Testis (tissue), 5 donors: ENCODE measurements at places on chromosomes 2 and 18.
A peak's percentile ranks its signal among the peaks of the same experiment; 100 is the strongest.

GRCh38 chr2:158131919-158132566, 30.4 kb downstream of the UPP2 start:
- H3K4me3 ChIP-seq: no peak overlapping the region
- H3K36me3 ChIP-seq: no peaks in the 10 kb centered on the region
- H3K27ac ChIP-seq: no peak overlapping the region
- no peaks in the 10 kb centered on the region for H3K4me1 ChIP-seq

GRCh38 chr2:215466097-215466909, 30.4 kb upstream of the FN1 start:
- H3K4me3 ChIP-seq: no peak overlapping the region
- no peak overlapping the region for H3K27ac ChIP-seq
- peaks cover 10% of the 10 kb centered on the region for H3K4me1 ChIP-seq
- H3K27me3 ChIP-seq: no peaks in the 10 kb centered on the region
- no peaks in the 10 kb centered on the region for H3K36me3 ChIP-seq

DNA sequence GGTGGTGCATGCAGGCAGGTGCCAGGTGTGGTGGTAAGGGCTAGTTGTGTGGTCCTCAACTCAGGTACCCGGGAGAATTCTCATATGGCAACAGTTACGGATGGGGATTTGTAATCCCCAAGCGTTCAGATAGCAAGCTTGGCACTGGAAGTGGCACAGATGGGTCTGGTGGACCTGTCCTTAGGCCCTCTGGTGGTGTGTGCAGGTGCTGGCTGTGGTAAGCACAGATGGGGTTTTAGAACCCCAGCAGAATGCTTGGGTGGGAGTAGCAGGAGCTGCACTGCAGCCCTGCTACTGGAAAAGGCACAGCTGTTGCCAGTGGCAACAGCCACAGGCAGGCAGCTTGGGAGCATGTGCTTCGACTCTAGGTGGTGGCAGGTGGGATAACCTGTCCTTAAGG, 948.2 kb upstream of the FAM98A start:
- no peaks in the 10 kb centered on the region for H3K27me3 ChIP-seq
- no peak overlapping the region for H3K4me3 ChIP-seq

GRCh38 chr18:21330122-21330701, 88.2 kb downstream of the GREB1L start:
- peaks cover 17% of the 10 kb centered on the region for H3K4me1 ChIP-seq
- no peaks in the 10 kb centered on the region for H3K27me3 ChIP-seq
- DNase-seq: peak; percentile 59

GRCh38 chr18:56148373-56148772, 490.0 kb downstream of the TXNL1 start:
- H3K27ac ChIP-seq: no peak overlapping the region
- H3K4me3 ChIP-seq: no peak overlapping the region
- no peaks in the 10 kb centered on the region for H3K27me3 ChIP-seq
- DNase-seq: no peak

DNA sequence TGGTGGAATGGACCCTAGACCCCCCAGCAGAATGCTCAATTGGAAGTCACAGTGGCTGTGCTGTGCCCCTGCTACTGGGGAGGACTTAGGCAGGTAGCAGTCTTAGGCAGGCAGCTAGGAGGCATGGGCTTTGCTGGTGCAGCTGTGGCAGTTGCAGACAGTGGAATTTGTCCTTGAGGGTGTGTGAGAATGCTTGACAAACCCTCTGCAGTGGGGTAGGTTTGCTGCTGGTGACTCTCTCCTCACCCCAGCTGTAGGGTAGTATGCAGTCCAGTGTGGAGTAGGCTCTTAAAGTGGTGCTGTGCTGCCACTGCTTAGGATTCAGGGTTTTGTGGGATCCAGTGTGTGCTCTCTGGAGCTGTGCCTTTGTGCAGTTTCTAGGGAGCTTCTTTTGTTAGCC, 61.3 kb downstream of the NUP35 start:
- H3K4me1 ChIP-seq: no peaks in the 10 kb centered on the region
- no peaks in the 10 kb centered on the region for H3K27me3 ChIP-seq
- DNase-seq: no peak
- H3K4me3 ChIP-seq: no peak overlapping the region

DNA sequence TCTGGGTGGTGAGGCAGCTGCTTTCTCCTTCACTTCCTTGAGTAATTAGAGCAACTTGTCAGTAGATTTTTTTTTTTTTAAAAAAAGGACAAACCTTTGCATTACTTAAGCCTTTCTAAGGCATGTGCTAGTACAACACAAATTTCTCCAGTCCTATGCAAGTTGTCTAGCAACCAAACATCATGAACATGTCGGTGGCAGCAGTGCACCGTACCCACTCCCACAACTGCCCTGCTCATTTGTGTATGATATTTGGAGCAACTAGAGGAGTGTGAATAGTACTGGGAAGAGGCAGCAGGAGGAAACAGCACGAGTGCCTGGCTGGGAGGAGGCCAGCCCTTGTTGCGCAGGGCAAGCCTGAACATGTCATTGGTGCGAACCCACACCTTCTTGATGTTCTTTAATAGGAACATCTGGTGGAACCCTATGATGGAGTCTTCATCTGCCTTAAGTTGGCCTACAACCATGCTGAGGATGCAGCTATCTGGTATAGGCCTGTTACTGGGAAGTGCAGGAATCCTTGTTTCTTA, 238.3 kb downstream of the TDRD15 start:
- no peak overlapping the region for H3K27ac ChIP-seq
- no peaks in the 10 kb centered on the region for H3K36me3 ChIP-seq
- no peaks in the 10 kb centered on the region for H3K27me3 ChIP-seq
- H3K4me1 ChIP-seq: no peaks in the 10 kb centered on the region
- no peak for DNase-seq

DNA sequence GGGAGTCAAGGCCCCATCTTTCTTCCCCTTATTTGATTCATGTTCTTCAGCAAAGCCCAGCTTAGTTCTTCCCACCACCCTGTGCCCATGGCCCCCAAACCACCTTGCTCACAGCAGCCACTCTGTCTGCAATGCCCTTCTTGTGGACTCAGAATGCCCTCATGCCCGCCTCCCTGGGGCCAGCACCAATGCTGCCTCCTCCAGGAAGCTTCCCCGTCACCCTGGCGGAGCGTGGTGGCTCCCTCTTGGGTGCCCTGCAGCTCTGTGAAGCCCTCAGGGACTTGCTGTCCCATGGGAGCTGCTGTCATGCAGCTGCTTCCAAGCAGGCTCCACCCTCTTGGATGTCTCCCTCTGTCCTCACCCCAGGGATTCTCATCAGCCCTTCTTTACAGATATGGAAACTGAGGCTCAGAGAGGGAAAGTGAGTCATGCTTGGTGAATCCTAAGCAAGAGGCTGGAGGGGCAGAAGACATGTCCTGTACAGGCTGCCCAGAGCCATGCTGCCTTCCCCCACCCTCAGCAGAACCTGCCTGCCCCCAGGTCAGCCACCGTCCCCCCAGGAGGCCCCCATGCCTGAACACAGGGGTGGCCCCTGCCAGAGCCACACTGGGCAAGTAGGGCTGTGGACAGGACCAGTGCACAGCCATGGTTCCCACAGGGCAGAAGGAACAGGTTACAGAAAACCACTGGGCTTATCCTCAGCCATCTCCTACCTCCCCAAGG, 11.8 kb upstream of the DUSP2 start:
- no peak overlapping the region for H3K4me3 ChIP-seq
- H3K27ac ChIP-seq: no peak overlapping the region
- H3K4me1 ChIP-seq: no peaks in the 10 kb centered on the region
- no peaks in the 10 kb centered on the region for H3K27me3 ChIP-seq
- no peak for DNase-seq
- no peaks in the 10 kb centered on the region for H3K36me3 ChIP-seq

DNA sequence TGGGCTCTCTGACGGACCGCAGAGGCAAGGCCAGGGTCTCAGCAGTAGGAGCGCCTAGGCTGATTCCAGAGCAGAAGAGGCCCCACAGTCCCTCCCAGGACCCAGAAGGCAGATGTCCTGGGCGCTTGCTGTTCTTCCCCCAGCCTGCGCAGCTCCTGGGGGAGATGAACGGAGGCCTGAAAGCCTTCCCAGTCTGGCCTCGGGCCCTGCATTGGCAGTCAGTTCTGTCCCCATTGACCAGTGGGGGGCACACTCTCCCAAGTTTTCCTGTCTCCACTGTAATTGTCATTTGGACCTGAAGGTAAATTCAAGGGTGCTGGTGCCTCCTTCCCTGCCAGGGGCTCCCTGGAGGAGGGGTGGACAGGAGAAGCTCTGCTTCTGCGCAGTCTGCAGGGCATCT, 345.7 kb downstream of the CYP26B1 start:
- H3K36me3 ChIP-seq: no peaks in the 10 kb centered on the region
- H3K27me3 ChIP-seq: no peaks in the 10 kb centered on the region
- no peak overlapping the region for H3K27ac ChIP-seq
- no peak overlapping the region for H3K4me3 ChIP-seq
- peaks cover 13% of the 10 kb centered on the region for H3K4me1 ChIP-seq
- peak; percentile 89 for DNase-seq

DNA sequence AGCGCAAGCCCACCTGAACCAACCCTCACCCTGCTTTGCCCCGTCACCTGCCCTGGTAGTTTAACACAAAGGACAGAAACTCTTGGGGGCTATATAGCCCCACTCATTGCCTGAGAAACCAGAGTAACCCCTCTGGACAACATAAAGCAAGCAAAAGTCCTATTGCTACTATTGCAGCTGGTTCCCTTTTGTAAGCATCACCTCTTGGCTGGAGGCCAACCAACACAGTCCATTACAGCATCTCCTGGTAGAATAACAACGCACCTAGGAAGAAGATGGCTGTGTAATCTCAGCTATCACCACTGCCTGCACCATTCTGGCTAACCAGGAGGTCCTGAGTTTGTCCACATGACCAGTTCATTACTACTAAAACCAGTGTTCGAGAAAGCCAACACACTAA, 36.4 kb downstream of the FLACC1 start:
- H3K27me3 ChIP-seq: no peaks in the 10 kb centered on the region
- H3K36me3 ChIP-seq: no peaks in the 10 kb centered on the region
- no peak overlapping the region for H3K4me3 ChIP-seq

DNA sequence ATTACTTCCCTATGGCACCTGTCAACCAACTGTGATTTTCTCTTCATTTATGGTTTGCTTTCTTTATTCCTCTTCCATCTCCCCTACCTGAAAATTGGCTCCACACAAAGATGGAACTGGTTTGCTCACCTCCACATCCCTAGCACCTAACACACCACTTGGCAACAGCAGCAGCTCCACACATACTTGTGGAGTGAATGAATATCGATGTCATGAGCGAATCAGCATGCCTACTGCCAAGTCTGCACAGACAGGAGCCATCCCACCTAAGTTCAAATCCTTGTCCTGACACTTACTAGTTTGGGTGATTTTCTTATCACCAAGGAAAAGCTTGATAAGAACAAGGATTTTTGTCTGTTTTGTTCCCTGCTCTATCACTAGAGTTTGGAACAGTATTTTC, 191.4 kb upstream of the TMEM200C start:
- no peaks in the 10 kb centered on the region for H3K36me3 ChIP-seq
- no peaks in the 10 kb centered on the region for H3K27me3 ChIP-seq
- H3K4me1 ChIP-seq: no peaks in the 10 kb centered on the region
- no peak for DNase-seq

DNA sequence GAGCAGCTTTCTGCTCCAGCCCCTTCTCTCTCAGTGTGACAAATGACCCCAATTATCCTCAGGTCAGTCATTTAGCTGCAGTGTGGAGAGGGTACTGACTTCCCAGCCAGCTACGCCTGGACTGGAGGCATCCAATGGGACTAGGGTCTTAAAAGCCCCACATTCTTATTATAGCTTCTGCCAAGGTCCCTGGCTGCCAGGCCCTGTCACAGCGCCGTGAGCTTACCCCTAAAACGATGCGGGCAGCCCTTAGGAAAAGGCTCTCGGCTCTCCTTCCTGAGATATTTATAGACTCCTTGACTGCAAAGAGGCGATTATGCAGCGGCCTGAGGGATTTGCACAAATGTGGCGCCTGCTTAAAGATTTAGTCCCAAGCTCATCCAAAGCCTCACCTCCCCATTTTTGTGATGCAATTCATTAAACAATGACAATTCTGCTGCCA, 69.2 kb upstream of the EDAR start:
- no peak overlapping the region for H3K27ac ChIP-seq
- DNase-seq: no peak
- H3K27me3 ChIP-seq: no peaks in the 10 kb centered on the region
- H3K36me3 ChIP-seq: no peaks in the 10 kb centered on the region
- H3K4me1 ChIP-seq: no peaks in the 10 kb centered on the region
- no peak overlapping the region for H3K4me3 ChIP-seq
